ENCODE measurements at places on chromosomes 6 and 20.

DNA sequence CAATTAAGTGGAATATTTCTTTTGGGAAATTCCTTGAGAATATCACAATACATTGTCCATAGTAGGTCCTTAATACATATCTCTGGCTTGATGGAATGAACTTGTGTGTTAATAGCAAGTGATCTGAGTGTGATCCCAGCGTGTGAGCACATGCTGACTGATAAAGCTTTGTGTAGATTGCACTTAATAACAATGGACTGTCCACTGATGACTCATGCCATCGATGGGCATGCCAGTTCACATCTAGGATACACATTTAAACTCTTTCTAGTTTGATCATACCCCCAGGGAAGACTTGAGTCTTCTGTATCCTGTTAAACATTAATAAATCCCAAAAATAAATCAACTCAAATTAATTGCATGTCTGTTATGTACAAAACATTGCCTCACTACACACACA is 454.3 kb upstream of the SPTLC3 start:
- no peak for DNase-seq

GRCh38 chr6:96520171-96521115 is 1.2 kb upstream of the UFL1 start:
- no peak for DNase-seq

DNA sequence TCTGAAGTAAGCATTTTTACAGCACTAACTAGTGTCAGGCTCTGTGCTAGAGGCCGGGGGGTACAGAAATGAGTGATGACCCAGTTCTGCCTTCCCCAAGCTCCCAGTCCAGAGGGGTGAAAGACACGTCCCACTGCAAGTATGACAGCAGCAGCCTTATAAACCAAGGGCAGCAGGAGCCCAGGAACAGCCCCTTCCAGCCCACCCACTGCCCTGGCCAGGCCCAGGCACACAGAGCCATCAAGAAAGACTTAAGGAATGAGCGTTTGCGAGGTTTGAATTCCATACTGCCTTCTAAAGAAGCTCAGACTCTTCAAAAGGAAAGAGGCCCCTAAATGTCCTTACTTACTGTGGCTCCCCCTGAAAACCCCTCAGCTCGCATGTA is 10.0 kb downstream of the TRERF1 start:
- no peak for DNase-seq

DNA sequence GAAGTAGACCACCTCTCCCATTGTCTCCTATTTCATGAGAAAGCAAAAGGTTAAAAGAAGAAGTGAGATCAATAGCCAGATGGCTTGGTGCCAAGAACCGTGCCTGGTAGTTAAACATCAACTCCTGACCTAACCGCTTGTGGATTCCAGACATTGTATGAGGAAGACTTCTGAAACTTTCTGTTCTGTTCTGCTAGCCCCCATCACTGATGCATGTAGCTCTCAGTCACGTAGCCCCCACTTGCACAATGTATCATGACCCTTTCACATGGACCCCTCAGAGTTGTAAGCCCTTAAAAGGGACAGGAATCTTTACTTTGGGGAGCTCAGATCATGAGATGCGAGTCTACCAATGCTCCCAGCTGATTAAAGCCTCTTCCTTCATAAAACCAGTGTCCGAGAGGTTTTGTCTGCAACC is 301.2 kb downstream of the RNGTT start:
- DNase-seq: no peak

DNA sequence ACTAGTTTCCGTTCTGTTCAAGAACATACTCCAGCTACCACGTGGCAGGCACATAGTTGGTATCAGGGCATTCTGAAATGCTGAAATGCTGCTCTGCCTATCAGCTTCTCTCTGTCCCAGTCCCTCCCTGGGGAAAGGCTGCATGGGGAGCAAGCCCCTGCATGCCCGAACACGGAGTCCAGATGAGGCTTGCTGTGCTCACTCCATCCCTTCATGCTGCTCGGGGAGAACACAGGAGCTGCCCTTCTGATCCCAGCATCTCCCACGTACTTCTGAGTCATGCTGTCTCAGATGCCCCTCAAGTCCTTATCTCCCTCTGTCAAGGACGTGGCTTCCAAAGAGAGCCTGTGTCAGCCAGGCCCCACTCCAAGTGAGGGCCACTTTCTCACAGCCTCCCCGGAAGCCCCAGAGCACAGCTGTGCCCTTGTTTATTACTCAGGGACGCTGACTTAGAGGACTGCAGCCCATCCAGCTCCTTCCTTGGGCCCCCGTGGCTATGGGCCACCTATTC is 29.4 kb downstream of the THBS2 start:
- no peak for DNase-seq

GRCh38 chr6:160428069-160428430 is 79.9 kb downstream of the SLC22A3 start:
- DNase-seq: peak; percentile 52

- no peak for DNase-seq
Observed at GRCh38 chr6:87754828-87755227, 52.8 kb upstream of the AKIRIN2 start.

GRCh38 chr6:10968776-10969175 is 75.3 kb downstream of the ELOVL2 start:
- no peak for DNase-seq

- no peak for DNase-seq
Observed at GRCh38 chr6:80245043-80245442, 138.6 kb downstream of the BCKDHB start.

GRCh38 chr6:160519603-160520042 is 144.5 kb downstream of the LPA start:
- no peak for DNase-seq

DNA sequence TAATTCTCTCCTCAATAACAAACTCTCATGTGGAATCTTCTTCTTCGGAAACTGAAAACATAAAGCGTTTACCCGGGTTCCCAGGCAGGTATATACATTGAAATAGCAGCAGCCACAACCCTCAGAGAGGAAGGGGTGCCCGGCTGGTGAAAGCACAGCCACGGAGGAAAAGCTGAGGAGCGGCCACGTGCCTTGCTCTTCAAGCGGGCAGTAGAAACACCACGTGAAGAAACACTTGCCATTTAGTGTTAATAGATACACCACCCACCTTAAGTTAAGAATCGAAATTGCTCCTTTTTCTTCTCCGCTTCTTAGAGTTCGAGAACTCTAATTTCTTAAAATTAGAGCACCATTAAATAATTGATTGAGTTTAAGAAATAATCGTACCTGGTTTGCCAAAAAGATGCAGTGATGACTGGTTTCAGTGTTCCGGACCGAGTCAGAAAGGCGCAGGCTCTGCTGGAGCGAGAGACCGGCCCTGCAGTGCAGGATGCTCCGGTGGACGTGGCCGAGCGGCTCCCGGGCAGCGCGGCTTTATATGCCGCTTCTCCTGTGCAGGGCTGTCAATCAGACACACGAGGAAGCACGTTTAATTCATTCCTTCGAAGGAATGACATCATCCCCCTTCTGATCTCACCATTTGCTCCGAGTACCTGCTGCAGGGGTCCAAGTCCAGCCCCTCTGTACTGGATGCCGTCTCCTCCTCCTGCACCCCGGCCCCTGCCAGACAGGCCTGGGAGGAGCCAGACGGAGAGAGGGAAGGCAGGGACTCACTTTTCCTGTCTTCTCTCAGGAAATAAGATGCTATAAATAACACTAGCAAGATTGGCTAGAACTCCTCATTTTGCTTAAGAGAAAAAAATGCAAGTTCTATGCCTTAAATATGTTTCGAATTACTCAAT is at the start of gene THBS2:
Gene THBS2, minus strand, starts transcription at position 510 of the 902 bp plus-strand sequence. CDS start 3,062 bp downstream, outside the sequence.
- DNase-seq: peak; percentile 65

GRCh38 chr20:57596998-57597939 is 23.0 kb downstream of the ZBP1 start:
- peak; percentile 26 for DNase-seq

DNA sequence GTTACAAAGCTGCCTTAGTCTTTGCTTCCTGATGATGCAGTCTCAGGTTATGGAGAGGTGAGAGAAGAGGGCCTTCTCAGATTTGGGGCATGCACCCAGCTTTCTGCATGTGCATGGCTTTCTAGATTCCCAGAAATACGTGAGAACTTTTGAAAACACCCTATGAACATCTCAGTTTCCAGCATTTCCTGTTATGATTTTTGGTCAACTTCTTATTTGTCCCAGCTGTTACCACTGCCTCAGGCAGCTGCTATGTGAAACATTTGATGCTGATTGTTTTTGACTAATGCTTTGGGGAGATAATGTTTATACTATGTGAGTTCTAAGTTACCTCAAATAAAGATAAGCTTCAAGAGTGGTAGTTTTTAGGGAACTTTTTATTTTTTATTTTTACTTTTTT is 9.5 kb upstream of the SNAP25 start:
- no peak for DNase-seq

- DNase-seq: no peak
Observed at GRCh38 chr6:143064951-143065683, 4.4 kb downstream of the AIG1 start.

DNA sequence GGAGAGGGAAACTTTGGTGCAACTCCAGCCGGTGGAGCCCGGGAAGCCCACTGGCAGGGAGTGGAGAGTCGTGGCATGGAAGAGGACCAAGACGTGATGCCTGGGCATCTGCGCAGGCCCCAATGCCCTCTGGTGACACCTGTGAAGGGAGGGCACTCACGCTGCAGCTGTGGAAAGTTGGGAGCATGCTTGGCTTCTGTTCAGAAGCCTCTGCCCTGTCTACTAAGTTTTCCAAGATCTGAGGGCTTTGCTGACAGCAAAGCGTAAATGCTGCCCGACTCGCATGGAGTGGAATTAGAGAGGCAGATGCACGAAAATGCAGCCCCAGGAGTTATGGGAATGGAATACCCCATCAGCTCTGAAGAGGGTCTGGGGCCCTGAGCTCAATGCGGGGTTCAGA is 75.7 kb downstream of the SYNDIG1 start:
- no peak for DNase-seq

DNA sequence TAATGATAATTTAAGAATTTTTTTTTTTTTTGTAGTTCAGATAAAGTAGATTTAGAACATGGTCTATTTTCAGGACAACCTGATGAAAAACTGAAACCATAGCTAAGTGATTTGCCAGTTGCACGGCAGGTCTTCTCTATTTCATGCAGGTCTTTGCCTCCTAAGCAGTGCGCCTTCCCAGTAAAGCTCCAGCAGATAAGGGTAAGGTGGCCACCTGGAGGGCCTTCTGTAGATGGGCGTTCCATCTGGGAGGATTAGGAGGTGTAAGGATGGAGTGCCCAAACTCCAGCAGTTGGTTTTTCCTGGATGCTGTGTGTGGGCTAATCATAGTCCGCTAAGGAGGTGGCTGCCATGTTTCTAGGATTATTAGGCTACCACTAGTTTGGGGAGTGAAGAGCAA is 107.1 kb downstream of the ARID1B start:
- no peak for DNase-seq

DNA sequence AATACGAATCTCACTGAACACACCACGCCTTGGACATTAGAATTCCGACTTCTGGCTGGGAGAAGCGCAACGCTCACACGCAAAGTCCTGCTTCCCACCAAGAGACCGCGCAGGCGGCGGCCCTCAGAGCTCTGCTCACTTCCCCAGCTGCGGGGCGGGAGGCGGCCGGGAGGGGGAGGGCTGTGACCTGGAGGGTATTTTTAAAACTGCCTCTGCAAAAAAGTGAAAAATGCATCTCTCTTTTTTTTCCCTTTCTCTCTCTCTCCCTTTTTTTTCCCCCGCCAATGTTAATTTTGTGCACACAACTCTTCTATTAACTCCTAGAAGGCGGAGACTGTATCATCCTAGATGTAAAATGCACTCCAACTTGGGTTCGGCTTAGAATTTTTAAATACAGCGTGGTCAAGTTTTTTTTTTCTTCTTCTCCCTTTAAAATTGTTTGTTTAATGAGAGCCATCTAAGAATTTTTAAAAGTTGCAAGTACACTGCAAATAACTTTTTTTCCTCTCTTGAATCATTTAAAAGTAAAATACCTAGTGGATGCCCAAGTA is 66.4 kb downstream of the STX11 start:
- DNase-seq: no peak

GRCh38 chr6:90677440-90677839 is 90.6 kb upstream of the MAP3K7 start:
- DNase-seq: no peak

DNA sequence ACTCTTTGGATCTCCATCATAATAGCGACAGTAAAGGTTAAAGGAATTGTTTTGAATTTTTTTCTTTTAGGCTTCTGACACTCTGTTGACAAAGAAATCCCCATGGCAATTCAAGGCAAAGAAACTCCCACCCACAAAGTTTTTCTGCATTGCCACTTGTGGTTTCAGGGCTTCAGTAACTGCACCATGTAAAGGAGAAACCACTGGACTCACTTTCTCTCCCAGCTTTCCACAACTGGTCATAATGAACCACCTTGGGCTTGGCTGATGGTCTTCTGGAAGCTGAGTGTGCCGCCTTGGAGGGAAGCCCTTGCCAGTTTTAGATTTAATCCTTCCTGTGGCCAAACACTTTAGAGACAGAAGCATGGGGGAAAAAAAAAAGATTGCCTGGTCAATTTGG is 163.1 kb downstream of the ISM1 start:
- no peak for DNase-seq

DNA sequence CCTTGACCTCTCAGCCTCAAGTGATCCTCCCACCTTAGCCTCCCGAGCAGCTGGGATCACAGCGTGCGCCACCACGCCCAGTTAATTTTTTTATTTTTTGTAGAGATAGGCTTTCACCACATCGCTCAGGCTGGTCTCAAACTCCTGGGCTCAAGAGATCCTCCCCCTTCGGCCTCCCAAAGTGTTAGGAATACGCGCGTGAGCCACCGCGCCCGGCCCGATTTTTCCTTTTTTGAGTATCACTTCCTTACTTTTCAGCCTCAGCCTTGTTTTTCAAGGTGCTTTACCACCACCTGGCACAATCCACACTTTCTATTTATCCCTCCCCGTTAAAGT is 791 bp upstream of the STX11 start:
- no peak for DNase-seq

- no peak for DNase-seq
Observed at GRCh38 chr6:527989-528673, 128.8 kb downstream of the HUS1B start.

DNA sequence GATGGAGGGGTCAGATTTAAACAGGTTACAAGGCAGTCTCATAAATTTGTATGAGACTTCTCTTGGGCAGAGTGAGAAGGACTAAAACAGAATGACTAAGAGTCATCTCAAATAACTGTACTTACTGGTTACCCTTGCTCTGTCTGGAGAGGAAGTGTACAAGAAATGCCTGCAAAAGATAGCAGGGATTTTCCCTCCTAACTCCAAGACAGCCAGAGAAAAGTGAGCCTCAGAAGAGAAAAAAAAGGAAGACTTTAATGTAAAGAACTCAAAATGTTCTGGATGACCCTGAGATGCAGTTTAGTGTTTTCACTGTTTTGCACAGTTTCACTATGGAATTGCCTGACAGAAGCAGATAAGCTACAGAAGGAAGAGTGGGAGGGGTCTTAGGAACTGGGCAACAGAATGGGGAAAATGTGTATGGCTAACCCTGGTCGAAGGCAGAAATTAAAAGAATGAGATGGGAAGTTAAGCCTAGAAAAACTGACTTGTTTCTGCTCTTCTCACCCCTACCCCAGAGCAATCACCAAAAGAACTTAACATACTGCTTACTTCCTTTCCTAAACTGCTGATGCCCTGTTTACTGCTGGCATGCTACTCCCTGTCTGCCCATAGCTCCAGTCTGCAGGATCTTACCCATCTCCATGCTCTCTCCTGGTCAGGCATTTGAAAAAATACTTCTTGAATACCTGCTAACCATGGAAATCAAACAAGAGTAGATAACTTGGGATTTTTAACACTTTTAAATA is 98.1 kb upstream of the MARCKS start:
- DNase-seq: no peak

GRCh38 chr6:157710604-157711003 is 112.4 kb upstream of the SNX9 start:
- DNase-seq: no peak

GRCh38 chr6:125671323-125671722 is 78.1 kb upstream of the HEY2 start:
- no peak for DNase-seq

- DNase-seq: no peak
Observed at GRCh38 chr6:19369785-19370184, 467.4 kb upstream of the ID4 start.

- no peak for DNase-seq
Observed at GRCh38 chr6:117483645-117484016, 1.2 kb downstream of the DCBLD1 start.

Data from globus pallidus (tissue), 1 donor.